ENCODE measurements at places on chromosomes 6 and 20. TPM values are rescaled to one million over a fixed set of nuclear protein-coding genes. Genes with fewer than 3 reads are reported as not detected.

Gene HCRTR2
- polyA plus RNA-seq, result not detected

Gene CEP85L
- 1.6 TPM for polyA plus RNA-seq

Gene BPIFA1
- polyA plus RNA-seq, result 153 TPM

Gene PGC
- 1,394 TPM for polyA plus RNA-seq
